ENCODE measurements at places on chromosomes 11 and 22. TPM values are rescaled to one million over a fixed set of nuclear protein-coding genes. Genes with fewer than 3 reads are reported as not detected.

The OR51B5 gene
- total RNA-seq, result not detected

The APLNR gene
- total RNA-seq, result not detected

The NCR3LG1 gene
- 10.1 TPM for total RNA-seq

The GLB1L2 gene
- total RNA-seq, result 0.61 TPM

DNA sequence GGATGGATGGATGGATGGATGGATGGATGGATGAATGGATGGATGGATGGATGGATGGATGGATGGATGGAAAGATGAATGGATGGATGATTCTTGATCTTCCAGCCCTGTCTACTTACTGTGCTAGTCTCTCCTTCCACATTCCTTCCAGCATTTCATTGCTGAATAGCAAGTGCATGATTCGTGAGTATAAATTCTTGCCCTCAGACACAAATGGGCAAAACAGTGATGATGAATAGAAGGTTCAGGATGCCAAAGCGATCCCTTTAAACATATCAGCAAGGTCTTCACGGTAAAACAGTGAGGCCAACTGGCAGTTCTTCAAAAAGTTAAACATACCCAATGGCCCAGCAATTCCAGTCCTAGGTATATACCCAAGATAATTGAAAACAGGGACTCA lies 400.2 kb downstream of the MN1 start:
- no peak for DNase-seq

DNA sequence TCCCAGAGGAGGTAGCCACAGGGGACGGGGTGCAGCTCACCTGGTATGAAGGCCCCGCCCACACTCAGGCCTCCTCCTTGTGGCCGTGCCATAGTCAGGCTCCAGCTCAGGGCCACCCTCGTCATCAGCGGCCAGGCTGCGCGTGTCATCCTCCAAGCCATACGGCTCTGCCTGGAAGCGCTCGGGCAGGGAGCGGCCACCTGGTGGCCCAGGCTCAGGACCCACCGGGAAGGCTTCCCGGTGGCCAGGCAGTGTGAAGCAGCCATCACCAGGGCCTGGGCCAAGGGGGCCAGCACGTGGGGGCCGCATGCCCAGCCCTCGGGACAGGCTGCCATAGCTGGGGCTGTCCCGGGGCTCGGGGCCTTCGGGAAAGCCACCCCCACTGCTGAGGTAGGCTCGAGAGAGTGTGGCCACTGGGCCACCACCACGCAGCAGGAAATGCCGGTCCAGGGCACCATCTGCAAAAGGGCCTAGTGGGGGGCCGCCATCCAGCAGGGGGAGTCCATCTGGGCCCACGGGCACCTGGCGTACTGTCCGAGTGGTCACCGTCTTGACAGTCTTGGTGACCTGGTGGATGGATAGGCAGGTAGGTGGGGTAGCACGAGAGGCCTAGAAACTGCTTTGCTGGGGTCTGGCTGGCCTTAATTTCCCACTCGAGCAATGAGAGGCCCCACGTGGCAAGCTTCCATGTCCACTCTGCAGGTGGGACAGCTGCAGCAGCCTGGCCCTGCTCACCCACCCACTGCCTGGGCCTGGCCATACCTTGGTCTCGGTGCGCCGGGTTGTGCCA lies 35.3 kb downstream of the ARVCF start:
- DNase-seq, result no peak

GRCh38 chr11:73218106-73218829 lies at the start of gene P2RY2:
Gene P2RY2 (plus strand): TSS chr11:73218281. CDS start chr11:73234160, 15,879 bp downstream.
- peak; percentile 22 for DNase-seq
